ENCODE measurements at places on chromosomes 16 and 17. TPM values are rescaled to one million over a fixed set of nuclear protein-coding genes. Genes with fewer than 3 reads are reported as not detected.

DNA sequence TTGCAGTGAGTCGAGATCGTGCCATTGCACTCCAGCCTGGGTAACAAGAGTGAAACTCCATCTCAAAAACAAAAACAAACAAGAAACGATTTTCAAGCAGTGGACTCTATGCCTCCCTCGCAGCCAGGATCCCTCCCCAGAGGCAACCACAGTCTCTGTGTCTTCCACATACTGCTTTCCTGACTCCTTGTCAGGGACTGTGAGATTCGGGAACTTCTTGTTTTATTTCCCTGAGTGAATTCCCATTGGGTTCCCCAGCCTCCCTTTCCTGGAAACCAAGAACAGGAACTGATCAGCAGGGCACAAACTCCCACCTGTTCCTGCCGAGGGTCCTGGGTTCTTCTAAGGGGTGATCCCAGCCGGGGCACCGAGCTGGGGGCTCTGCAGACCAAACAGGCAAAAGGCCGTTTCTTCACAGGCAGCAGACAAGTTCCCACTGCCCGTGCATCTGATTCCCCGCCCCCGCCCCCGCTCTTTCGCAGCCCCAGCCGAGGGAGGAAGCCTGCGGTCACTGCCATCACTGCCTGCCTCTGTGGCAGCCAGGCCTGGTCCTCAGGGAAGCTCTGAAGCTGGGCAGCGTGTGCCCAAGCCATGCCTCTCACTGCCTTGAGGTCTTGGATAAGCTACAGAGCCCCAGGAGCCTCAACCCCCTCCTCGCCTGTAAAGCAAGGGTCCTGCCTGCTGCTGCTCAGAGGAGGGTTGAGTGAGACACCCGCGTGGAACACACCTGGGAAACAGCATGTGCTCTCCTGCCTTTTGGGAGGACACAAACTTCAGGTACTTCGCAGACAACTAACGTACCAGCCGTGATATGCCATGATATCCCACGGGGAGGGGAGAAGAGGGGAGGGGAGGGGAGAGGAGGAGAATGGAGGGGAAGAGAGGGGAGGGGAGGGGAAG lies 5.5 kb upstream of the PIEZO1 start:
- DNase-seq: no peak

GRCh38 chr16:89138843-89139520 lies 32.6 kb upstream of the CDH15 start:
- no peak for DNase-seq

The EPX gene
- total RNA-seq: not detected

- peak; percentile 85 for DNase-seq
Measured at GRCh38 chr17:31564883-31565301, 173.4 kb downstream of the RAB11FIP4 start.

Data from fibroblast of lung (primary cell).